Epithelial cell of prostate (primary cell): ENCODE measurements at places on chromosomes 7 and 10.

DNA sequence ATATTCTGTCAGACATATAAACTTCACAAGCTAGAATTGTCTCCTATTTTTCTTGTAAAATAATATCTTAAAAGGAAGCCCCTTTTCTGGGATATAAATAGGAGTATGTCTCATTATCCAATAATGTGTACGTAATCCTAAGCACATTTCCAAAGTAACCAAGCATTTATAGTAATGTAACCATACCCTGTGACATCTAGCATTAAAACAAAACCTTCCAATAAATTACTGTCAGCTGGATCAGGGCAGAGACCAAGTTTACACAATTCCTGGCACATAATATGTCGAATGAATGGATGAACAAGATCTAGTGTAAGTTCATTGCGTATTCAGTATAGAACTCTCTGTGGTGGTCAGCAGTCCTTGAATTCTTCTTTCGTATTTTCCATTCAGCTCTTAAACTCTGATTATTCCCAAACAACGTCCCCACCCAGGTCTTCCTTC is 14.3 kb downstream of the CPED1 start:
- no peak for DNase-seq

GRCh38 chr10:63929831-63930467 is 408.7 kb downstream of the REEP3 start:
- no peak for DNase-seq

DNA sequence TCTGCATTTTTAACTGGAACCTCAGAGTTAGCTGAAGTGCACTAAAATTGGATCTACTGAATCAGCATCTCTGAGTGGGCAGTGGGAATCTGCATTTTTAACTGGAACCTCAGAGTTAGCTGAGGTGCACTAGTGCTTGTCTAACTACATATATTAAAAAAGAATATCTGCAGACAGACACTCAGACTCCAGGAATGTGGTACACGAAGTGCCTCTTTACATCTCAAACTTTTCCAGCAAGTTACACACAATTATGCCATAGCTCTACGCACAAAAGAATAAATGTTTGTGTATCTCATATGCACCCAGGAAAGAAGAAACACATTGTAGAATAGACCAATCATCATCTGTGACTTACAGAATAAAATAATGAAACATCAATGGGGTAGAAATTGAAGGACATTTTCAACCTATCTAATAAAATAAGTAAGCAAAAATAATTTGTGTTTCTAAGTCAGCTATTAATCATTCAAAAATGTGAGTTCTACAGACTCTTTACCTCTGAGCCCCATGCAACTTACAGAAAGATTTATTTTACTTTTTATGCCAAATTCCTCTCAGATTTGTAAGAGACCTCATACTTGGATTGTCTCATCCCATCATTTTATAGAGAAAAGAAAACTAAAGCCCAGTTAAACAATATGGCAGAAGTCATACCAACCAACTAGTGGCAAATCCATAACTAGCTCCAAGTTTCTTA is 28.3 kb downstream of the PPP1R3A start:
- DNase-seq = no peak

- DNase-seq = peak; percentile 39
These were observed 73.3 kb upstream of the RHEB start for GRCh38 chr7:151592868-151593486.

DNA sequence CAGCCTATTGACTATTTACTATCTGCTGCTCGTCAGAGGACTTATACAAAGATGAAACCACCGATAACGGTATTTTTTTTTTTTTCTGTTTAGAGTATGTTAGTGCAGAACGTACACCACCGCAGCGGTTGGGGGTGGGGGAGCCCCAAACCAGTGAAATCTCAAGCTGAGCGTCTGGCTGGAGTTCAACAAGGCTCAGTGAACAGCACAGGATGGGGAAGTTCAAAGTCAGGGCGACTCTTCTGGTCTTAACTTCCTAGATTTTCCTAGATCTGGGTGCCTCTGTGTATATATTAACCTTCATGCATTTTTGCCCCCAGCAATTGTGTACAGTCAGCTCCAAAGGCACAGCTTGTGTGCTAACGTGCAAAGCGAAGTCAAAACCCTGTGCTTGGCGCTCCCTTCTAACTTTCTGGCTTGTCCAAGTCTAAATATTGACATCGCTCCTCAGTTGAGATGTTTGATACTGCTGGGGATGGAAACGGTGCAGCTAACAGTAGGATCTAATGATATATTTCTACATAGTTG is 1.1 kb downstream of the RHOBTB1 start:
- no peak for DNase-seq

- DNase-seq = no peak
These were observed 25.1 kb downstream of the SLC26A5 start for GRCh38 chr7:103420857-103421384.

- no peak for DNase-seq
These were observed 30.1 kb upstream of the ZEB1 start for GRCh38 chr10:31288962-31289361.
